ENCODE measurements at places on chromosomes 13 and 19.

GRCh38 chr13:74461011-74461410 is 326.8 kb upstream of the KLF12 start:
- no peak for DNase-seq

- no peak for DNase-seq
Observed at GRCh38 chr13:51620165-51620983, 36.1 kb downstream of the WDFY2 start.

DNA sequence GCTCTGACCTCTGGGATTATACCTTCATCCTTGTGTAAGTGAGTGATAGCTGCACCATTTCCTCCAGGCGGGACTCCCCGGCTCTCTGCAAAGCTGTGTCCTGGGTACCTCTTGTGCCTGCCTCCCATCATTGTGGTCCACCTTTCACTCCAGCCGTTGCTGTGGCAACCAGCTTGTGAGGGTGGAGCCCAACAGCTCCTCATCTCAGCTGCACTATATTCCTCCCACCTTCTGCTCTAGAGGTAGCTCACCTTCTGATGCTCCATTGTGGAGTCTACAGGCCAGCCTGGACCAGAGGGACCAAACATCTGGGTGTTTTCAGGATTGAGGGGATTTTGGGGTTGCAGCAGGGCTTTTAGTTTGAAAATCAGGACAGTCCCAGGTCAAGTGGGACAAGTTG is 708.2 kb downstream of the UQCRFS1 start:
- DNase-seq = no peak

DNA sequence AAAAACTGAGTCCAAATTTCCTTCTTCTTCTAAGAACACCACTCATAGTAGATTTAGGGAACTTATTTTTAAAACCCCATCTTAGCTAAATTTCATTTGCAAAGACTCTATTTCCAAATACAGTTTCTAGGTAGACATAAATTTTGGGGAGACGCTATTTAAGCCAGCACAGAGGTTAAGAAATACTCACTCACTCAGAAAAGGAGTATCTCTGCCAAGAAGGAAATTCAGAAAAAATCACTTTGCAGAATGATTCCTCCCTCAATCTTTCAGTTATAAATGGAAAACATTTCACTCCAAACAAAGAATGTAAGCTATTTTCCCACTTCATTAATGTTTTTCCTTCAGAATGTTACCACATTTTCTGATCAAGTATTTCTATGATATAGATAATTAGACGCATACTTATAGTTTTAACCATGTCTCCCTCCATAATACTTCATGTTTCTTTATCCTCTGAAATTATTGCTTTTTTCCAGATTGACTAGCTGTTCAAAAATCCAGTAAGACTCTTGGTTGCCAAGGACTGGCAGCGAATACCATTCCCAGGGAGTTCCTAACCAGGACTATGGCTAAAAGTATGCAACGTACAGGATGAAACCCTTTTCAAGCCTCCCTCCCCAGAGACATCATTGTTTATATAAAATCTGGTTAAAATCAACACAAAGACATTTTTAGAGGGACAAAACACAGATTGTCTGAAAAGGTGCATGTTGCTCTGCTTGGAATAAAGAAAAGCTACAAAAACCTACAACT is 52.5 kb upstream of the RXFP2 start:
- no peak for DNase-seq

- no peak for DNase-seq
Observed at GRCh38 chr13:109778102-109778542, 8.3 kb downstream of the IRS2 start.

Measured in tibial artery (tissue), 4 donors.